Stimulated activated CD4-positive, alpha-beta T cell treated with anti-CD3 and anti-CD28 coated beads, Interleukin-1b, Interleukin-23, amount 100 ng/mL, for 4 hours (primary cell): ENCODE measurements at places on chromosomes 1 and 21.

DNA sequence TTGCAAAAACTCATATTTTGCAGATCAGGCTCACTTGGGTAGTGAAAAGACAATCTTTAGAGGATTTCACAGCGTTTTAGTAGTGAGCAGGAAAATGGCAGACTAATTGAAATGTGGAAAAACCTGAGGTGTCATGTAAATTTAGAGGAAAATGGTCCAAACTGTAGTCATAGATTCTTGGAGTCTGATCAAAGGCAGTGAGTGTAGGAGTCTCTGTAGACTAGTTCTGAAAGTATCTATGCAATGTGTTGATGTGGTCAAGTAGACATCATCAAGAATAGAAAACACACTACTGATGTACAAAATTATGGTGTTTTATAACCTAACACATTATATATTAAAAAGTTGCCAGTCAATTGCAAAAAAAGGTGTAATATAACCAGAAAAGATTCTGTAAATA is 143.2 kb upstream of the C1orf105 start:
- no peak for DNase-seq

- DNase-seq: no peak
Observed at GRCh38 chr1:179369751-179370341, 4.1 kb downstream of the AXDND1 start.

GRCh38 chr1:177256153-177257075 is 85.7 kb downstream of the BRINP2 start:
- no peak for DNase-seq

- DNase-seq: no peak
Observed at GRCh38 chr21:27001526-27001925, 34.6 kb upstream of the ADAMTS5 start.

GRCh38 chr1:200035397-200035955 is 8.0 kb downstream of the NR5A2 start:
- no peak for DNase-seq

DNA sequence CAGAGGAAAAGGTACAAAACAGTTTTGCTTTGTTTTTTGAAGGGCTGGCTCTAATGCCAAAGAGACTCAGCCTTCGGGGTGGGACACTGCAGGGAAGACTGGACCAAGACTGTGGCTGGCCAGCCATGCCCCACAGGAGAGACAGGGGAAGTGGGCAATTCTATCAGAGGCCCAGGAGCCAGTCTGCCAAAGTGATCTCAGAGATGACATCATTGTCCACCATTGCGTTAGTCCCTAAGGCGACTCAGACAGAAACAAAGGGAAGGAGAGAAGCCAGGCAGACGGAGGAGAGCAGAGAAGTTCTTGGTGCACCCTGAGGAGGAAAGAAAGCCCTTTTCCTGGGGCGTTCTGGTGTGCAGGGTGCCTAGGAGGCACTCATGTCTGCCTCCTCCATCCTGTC is 26.4 kb downstream of the OPTC start:
- DNase-seq: no peak

- no peak for DNase-seq
Observed at GRCh38 chr1:192786576-192786975, 22.3 kb upstream of the RGS2 start.

GRCh38 chr1:70441392-70442035 is 30.4 kb downstream of the CTH start:
- DNase-seq: no peak

- no peak for DNase-seq
Observed at GRCh38 chr1:44792736-44793502, 4.9 kb upstream of the BEST4 start.

GRCh38 chr1:36175137-36176095 is 19.5 kb downstream of the MAP7D1 start:
- DNase-seq: no peak

- DNase-seq: no peak
Observed at GRCh38 chr21:35911412-35912191, 148.7 kb downstream of the SETD4 start.

DNA sequence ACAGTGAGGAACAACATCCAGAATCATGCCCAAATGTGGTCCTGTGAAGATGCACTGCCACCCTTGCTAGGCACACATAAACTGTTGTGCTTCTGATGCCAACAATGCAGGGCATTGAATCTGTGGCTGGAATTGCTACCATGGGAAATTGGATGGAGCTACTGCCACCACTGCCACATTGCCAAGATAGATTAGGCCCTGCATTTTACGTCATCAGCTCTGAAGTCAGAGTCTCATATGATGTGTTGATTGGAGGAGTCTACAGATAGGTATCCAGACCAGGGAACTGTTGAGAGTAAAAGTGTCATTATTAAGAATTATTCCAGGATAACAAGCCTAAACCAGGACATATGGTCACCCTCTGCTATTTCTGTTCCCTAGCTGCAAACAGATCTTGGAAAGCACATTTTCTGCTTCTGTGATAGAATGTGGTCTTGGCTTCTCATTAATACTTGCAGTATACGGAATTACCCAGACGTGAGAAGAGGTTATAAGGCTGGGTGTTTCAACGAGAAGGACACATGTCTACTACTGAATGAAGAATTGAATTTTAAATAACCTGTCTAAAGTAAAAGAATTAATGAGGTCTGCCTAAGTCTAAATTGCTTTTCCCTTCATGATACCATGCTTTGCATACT is 106.6 kb downstream of the TNNI3K start:
- no peak for DNase-seq

DNA sequence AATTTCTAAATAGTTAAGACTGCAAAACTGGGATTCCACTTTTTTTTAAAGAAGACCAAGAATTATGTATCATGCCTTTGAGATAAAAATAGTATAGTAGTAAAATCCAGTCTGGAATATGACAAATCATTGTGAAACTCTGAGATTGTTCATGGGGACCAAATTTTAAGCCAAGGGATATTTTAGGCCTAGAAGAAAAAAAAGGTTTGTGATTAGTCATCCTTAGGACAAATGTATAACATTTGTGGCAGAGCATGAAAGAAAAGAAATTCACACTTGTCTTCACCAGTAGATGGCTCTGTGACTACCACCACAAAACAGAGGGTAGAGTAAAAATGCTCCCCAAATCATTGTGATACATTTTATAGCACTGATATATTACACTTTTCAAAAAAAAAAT is 226.1 kb downstream of the KCTD3 start:
- no peak for DNase-seq

DNA sequence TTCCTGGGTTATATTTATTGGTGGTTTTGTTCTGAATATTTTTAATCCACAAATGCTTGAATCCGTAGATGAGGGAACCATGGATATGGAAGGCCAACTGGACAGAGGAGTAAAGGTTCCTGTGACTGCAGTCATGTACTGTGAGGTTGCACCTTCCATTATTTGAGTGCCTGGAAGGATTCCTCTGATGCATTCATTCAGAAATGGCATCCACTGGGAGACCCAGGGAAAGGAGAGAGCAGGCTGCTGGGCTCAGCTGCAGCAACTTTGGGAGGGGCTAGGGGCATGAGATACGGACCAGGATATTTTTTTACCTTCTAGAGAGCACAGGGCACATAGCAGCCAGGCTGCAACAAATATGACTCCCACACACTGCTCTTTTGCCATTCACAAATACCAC is 19.5 kb downstream of the AK2 start:
- DNase-seq: no peak

- no peak for DNase-seq
Observed at GRCh38 chr1:154842635-154843034, 27.4 kb downstream of the KCNN3 start.

GRCh38 chr1:92822879-92823278 is 9.0 kb upstream of the RPL5 start:
- no peak for DNase-seq

GRCh38 chr1:48362901-48363300 is 109.1 kb downstream of the SPATA6 start:
- DNase-seq: no peak

DNA sequence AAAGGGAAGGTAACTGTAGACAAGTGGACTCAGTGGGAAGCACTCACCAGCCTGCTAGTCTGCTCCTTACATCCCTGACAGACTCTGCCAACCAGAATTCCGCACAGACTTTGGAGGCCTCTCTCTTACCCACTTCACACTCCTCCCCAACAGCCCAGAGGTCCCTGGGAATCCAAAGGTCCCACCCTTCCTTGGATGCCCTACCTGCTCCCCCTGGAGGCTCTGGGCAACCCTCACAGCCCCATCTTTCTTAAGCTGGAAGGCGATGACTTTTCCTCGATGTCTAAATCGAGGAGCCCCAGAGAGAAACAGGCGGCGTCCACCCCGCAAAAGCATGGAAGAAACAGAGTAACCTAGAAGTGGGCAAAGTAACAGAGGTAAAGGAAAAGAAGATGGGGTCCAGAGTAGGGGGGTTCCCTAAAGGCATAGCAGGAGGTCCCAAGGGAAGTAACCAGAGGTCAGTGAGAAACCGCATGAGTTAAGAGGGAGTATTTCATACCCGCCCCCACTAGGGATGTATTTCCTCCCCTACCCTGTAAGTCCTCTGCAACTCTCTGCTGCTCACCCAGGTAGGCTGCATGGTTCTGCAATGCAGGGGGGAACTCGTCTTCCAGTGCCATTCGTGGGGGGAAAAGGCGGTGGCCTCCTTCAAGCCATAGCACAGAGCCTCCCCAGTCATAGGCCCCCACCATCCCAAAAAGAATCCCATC is 8.4 kb downstream of the ITGA10 start:
- DNase-seq: no peak

DNA sequence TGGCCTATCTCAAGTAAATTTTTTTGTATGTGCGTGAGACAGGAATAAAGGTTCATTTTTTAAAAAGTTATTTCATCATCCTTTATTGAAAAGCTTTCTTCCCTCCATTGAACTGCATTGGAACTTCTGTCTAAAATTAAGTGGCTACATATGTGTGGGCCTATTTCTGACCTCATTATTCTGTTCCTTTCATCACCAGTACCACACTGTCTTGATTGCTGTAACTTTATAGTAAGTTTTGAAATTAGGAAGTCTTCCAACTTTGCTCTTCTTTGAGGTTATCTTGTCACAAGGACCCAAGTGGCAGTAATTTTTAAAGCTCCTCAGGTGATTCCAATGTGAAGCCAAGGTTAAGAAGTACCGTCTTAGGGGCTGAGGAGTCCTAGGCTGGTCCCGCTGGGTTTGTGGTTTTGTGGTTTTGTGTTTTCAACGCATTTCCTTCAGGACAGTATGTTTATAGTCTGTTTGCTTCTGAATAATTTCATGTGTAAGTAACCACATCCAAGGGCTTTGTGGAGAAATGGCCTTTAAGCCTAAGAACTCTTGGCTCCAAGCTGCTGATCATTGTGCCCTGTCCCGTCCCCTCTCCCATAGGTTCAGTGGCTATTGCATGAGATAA is 12.4 kb upstream of the SCAF4 start:
- DNase-seq: no peak

GRCh38 chr21:28590026-28590425 is 402.7 kb downstream of the LTN1 start:
- DNase-seq: no peak

DNA sequence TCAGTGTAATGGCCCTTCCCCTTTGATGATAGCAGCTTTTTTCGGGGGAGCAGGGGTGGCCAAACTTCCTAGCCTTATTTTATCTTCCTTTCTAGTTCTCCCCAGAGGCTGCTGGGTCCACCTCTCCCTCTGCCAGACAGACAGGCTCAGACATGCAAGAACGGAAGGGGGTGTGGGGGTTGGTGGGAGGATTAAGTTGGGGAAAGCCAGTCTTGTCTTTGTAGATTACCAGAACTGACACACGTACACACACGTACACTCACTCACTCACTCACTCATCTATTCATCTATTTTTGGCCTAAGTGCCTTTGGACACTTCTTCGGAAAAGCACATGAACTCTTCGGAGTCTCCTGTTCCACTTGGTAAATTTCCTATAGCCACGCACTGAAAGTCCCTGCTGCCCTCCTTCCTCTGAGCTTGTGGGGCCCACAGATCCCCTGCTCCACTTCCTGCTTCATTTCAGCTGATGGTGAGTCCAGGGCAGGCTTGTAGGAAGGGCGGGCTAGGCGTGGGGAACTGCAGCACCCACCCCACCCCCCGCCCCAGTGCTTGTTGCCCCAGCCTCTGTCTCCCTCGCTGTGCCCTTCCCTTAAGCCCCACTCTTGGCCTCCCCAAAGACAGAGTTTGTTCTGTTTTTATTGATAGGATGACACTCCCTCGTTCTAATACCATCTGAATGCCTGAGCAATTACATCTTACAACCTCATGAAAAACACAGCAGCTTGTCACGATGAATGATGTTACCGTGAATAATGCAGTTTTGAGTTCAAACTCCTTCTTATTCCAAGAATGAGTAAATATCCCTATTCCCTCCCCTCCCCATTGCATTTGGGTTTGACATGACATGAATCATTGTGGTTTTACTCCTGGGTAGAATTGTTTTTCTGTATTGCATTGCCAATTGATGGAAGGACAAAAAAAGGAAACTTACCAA is 60.7 kb upstream of the ATP5PO start:
- peak; percentile 17 for DNase-seq
